ENCODE measurements at places on chromosomes 1 and 21.
A peak's percentile ranks its signal among the peaks of the same experiment; 100 is the strongest.

- DNase-seq: peak; percentile 66
Observed at GRCh38 chr1:21261551-21262292, 28.5 kb downstream of the ECE1 start.

DNA sequence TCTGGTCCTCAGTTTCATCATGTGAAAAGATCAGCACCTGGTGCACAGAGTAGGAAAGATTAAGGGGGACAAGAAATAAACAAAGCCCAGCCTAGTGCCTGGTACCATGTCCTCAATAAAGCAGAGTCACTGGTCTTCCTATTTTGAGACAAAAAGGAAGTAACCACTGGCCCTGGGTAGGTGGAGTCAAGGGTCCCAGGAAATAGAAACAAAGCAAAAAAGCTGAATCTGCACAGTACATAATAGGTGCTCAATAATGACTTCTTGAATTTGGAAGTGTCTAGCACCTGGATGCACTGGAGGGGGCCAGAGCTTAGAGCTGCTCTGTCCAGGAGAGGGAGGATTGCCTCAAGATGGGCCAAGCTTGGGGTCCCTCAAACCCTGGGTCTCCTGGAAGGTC lies 1.9 kb upstream of the EPHB2 start:
- peak; percentile 23 for DNase-seq

- DNase-seq: no peak
Observed at GRCh38 chr1:38577385-38577784, 282.2 kb downstream of the RRAGC start.

DNA sequence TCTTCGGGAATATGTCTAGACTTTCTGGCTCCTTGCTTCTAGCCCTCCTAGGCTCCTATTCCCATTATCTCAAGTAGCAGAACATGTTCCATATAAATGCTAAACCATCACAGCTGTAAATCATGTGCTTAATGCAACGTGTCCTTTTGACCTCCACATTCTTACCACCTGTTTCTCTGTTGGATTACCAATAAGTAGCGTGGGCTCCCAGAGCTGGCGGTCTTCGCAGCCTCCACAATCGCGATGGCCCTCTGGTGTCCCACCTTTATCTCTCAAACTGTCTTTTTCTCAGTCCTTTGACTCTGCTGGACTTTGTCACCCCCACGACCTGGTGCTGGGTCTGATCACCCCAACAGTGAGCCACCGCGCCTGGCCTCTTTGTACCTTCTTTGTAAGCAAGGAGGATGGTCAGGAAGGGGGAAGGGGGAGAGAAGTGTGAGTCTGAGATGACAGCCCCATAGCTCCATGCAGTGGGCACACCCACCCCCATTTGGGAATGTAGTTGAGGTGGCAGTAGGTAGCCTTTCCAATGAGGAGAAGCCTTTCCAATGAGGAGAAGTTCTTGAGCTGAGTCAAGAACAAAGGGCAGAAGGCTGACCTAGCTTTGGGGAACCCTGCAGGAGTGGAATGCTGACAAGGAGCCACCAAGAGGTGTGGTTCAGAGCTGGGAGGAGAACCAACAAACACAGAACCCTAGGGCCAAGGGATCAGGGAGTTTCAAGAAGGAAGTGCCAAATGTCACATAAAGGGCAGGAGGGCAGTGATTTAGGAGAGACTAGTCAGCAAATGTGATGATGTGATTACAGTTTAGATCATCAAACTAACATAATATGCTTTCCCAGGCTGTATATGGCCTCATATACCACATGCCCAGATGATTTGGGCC lies 14.2 kb downstream of the TRAF5 start:
- DNase-seq: peak; percentile 54

GRCh38 chr1:205122489-205122882 lies 708 bp upstream of the RBBP5 start:
- no peak for DNase-seq

All from inflammatory macrophage (primary cell).